ENCODE measurements at places on chromosomes 6 and 20.

DNA sequence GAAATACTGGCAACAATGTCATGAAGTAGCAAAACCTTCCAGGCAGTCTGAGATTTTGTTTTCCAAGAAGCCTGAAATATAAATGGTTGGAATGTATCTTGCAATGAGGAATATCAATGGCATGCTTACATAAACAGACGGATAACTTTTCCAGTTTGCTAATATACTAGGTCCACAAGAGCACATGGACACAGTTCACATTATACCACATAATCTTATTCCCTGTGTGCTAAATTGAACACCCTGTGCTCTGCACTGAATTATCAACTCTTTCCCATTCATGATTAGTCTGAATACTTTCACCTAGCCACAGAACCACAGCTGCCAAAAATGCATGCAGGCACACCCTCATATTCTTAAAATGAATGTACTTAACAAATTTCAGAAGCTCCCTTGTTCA, 274.3 kb downstream of the COL12A1 start:
- no peaks in the 10 kb centered on the region for H3K4me1 ChIP-seq
- H3K36me3 ChIP-seq: no peaks in the 10 kb centered on the region
- no peak overlapping the region for H3K4me3 ChIP-seq
- no peak for DNase-seq
- H3K27ac ChIP-seq: no peak overlapping the region

- H3K36me3 ChIP-seq: no peaks in the 10 kb centered on the region
- DNase-seq: no peak
- peaks cover 2% of the 10 kb centered on the region for H3K4me1 ChIP-seq
- H3K27me3 ChIP-seq: peaks cover 41% of the 10 kb centered on the region
- no peak overlapping the region for H3K27ac ChIP-seq
These were observed 187.7 kb downstream of the PDE7B start for GRCh38 chr6:136039185-136039584.

DNA sequence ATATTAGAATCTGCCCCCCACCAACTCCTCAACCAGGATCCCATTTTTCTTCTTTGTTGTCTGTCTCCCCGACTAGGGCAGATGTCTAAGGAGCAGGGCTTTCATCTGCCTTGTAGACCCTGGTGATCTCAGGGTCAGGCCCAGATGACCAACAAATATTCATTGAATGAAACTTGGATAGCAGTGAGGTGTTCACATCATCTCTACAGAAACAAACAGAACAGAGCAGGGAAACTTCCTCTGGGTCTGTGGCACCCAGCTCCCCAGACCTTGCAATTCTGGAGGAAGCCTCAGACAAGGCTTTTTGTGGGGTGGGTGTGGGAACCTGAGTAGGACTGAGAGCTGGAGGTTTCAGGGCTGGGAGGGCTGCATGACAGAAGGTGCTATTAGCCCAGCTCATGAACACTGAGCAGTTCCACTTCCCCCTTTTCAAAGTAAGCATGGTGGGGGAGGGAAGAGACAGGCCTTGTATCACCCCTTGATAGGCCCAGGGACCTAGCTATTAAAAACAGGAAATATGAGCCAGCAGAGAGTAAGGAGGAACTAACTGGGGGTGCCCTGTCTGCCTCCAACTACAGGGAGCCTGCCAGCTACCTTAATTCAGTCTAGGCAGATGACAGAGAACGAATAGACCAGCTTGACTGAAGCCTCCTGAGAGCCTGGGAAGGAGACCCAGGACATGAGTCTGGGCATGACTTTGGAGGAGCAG, 37.3 kb upstream of the TOP1 start:
- peaks cover 2% of the 10 kb centered on the region for H3K36me3 ChIP-seq
- no peaks in the 10 kb centered on the region for H3K27me3 ChIP-seq
- H3K4me3 ChIP-seq: no peak overlapping the region
- H3K4me1 ChIP-seq: peaks cover 47% of the 10 kb centered on the region
- peak; percentile 48 for DNase-seq
- H3K27ac ChIP-seq: peak overlapping the region; percentile 87

GRCh38 chr6:157157258-157157657, 166.1 kb downstream of the TMEM242 start:
- no peaks in the 10 kb centered on the region for H3K27me3 ChIP-seq
- peaks cover 3% of the 10 kb centered on the region for H3K36me3 ChIP-seq
- no peak overlapping the region for H3K4me3 ChIP-seq
- H3K27ac ChIP-seq: no peak overlapping the region
- no peak for DNase-seq

GRCh38 chr6:137820425-137820824, 46.6 kb upstream of the TNFAIP3 start:
- no peaks in the 10 kb centered on the region for H3K27me3 ChIP-seq
- peaks cover 1% of the 10 kb centered on the region for H3K36me3 ChIP-seq
- H3K27ac ChIP-seq: peak overlapping the region; percentile 86
- H3K4me3 ChIP-seq: no peak overlapping the region
- DNase-seq: no peak

- no peak overlapping the region for H3K4me3 ChIP-seq
- no peak for DNase-seq
- no peak overlapping the region for H3K27ac ChIP-seq
- peaks cover 6% of the 10 kb centered on the region for H3K27me3 ChIP-seq
- H3K36me3 ChIP-seq: no peaks in the 10 kb centered on the region
These were observed 122.4 kb downstream of the RIN2 start for GRCh38 chr20:19880256-19881079.

- no peak overlapping the region for H3K27ac ChIP-seq
- peaks cover 16% of the 10 kb centered on the region for H3K4me1 ChIP-seq
- no peak for DNase-seq
- H3K4me3 ChIP-seq: no peak overlapping the region
These were observed 98.4 kb downstream of the CDKAL1 start for GRCh38 chr6:20632696-20633095.

GRCh38 chr6:90184334-90185298, 112.0 kb downstream of the BACH2 start:
- H3K27me3 ChIP-seq: no peaks in the 10 kb centered on the region
- peaks cover 46% of the 10 kb centered on the region for H3K4me1 ChIP-seq

GRCh38 chr6:104252276-104252675, 607.4 kb downstream of the HACE1 start:
- no peak overlapping the region for H3K27ac ChIP-seq
- no peaks in the 10 kb centered on the region for H3K27me3 ChIP-seq
- no peaks in the 10 kb centered on the region for H3K4me1 ChIP-seq
- H3K4me3 ChIP-seq: no peak overlapping the region
- no peaks in the 10 kb centered on the region for H3K36me3 ChIP-seq
- DNase-seq: no peak

DNA sequence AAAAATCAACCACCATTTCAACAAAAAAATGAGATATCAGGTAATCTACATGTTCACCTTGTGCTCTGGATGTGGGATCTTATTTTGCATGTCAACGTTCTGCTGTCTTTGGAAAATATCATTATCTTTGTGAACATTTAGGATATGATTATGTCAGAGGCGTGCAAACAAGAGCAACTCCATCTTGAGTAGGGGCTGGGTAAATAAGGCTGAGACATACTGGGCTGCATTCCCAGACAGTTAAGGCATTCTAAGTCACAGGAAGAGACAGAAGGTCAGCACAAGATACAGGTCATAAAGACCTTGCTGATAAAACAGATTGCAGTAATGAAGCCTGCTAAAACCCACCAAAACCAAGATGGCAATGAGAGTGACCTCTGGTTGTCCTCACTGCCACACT, 28.8 kb upstream of the ZBTB24 start:
- H3K4me1 ChIP-seq: peaks cover 25% of the 10 kb centered on the region
- H3K36me3 ChIP-seq: peaks cover 6% of the 10 kb centered on the region
- H3K4me3 ChIP-seq: no peak overlapping the region
- no peak overlapping the region for H3K27ac ChIP-seq
- no peaks in the 10 kb centered on the region for H3K27me3 ChIP-seq

GRCh38 chr20:21615617-21616080, 89.8 kb upstream of the PAX1 start:
- H3K36me3 ChIP-seq: no peaks in the 10 kb centered on the region
- H3K27ac ChIP-seq: no peak overlapping the region
- DNase-seq: peak; percentile 59
- H3K4me3 ChIP-seq: no peak overlapping the region
- no peaks in the 10 kb centered on the region for H3K27me3 ChIP-seq

DNA sequence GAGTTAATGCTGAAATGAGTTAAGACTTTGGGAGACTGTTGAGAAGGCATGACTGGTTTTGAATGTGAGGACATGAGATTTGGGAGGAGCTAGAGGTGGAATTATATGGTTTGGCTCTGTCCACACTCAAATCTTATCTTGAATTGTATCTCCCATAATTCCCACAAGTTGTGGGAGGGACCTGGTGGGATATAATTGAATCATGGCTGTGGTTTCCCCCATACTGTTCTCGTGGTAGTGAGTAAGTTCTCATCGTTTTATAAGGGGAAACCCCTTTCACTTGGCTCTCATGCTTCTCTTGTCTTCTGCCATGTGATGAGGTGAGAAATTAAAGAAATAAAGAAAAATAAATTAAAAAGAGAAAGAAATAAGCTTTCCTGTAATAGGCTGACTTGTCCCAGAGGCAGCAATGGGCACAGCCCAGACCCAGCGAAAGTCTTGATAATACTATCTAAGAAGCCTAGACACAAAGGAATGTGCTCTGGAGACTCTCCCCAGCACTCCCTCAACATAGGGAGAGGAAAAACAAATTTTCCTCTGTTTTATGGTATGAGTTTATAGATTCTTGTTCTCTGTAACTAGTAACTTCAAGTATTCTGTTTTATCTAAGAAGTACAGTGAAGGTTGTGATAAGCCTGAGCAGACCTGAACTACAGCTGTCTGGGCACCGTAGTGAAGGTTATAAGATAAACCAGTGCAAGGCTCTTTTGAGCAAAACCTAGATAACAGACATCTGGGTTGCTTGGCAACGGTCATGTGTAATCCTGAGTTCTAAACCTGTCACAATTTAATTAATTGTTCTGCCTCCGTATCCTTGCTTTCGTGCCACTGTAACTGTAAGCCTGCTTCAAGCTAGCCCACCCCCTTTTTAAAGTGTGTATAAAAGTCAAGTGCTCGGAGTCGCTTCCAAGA, 88.9 kb upstream of the ECI2 start:
- H3K4me1 ChIP-seq: no peaks in the 10 kb centered on the region
- no peak overlapping the region for H3K4me3 ChIP-seq
- no peaks in the 10 kb centered on the region for H3K27me3 ChIP-seq
- H3K36me3 ChIP-seq: no peaks in the 10 kb centered on the region
- H3K27ac ChIP-seq: no peak overlapping the region

GRCh38 chr20:62500237-62500864, 24.6 kb upstream of the GATA5 start:
- H3K4me1 ChIP-seq: peaks cover 24% of the 10 kb centered on the region
- H3K27me3 ChIP-seq: no peaks in the 10 kb centered on the region
- DNase-seq: peak; percentile 84
- peaks cover 2% of the 10 kb centered on the region for H3K36me3 ChIP-seq
- H3K4me3 ChIP-seq: no peak overlapping the region

GRCh38 chr20:37669773-37670236, 24.0 kb upstream of the CTNNBL1 start:
- H3K4me3 ChIP-seq: no peak overlapping the region
- H3K27me3 ChIP-seq: peaks cover 35% of the 10 kb centered on the region
- H3K36me3 ChIP-seq: no peaks in the 10 kb centered on the region
- no peak for DNase-seq
- peaks cover 8% of the 10 kb centered on the region for H3K4me1 ChIP-seq

DNA sequence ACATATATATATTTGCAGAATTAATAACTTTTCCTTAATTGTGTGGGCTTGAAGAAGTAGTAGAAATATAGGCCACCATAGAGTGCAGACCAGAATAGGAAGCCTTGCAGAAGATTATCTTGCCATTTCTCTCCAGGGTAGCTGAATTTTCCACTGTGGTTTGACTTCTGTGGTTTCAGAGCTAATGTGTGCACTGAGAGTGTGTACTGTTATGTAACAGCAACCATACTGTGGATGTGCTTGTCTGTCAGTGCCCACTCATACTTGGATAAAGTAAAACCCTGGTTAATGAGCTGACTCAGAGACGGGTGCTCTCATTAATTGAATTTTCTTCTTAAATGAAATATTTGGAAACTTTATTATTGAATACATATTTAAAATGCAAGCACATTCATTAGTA, 57.2 kb downstream of the CEP43 start:
- peaks cover 4% of the 10 kb centered on the region for H3K4me1 ChIP-seq
- H3K27ac ChIP-seq: no peak overlapping the region
- H3K36me3 ChIP-seq: peaks cover 2% of the 10 kb centered on the region
- H3K4me3 ChIP-seq: no peak overlapping the region
- H3K27me3 ChIP-seq: peaks cover 18% of the 10 kb centered on the region

DNA sequence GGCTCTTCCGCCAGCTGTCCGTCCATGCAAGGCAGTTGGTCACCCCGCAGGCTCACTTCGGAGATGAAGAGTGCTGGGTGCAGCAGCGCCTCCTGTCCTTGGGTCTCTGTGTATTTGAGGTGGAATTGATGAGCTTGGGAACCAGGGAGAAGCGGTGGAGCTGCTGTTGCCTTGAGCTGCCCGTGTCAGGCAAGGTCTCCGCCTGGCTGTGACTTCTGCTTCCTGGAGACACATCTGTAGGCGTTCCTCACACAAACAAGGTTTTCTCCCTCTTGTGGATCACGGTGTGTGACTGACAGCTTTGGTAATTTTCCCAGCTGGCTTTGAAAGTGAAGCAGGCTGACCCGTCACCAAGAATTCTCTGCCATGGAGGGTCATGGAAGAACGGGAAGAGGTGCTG, 2.5 kb upstream of the SLC17A9 start:
- H3K27ac ChIP-seq: peak overlapping the region; percentile 19
- H3K4me3 ChIP-seq: no peak overlapping the region
- no peaks in the 10 kb centered on the region for H3K27me3 ChIP-seq
- peaks cover 48% of the 10 kb centered on the region for H3K36me3 ChIP-seq
- no peak for DNase-seq

DNA sequence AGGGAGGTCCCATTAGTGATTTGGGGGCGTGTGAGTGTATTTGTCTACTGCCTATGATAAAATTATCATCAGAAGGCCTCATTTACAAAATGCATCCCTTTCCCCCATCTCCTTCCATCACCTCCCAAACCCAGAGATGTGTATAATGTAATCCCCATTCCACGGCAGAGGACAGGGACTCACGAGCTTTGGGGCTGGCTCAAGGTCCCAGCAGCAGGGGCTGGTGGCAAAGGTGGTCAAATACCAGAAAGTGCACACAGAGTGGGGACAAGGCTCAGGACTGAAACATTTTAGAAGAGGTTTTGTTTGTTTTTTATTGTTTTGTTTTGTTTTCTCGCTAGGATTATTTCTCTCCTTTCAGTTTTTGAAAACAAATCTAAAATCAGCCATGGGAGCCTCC, 68.5 kb upstream of the TOP1 start:
- no peak overlapping the region for H3K4me3 ChIP-seq
- no peak for DNase-seq
- H3K36me3 ChIP-seq: no peaks in the 10 kb centered on the region
- H3K27me3 ChIP-seq: peaks cover 9% of the 10 kb centered on the region

- H3K36me3 ChIP-seq: peaks cover 11% of the 10 kb centered on the region
- no peak overlapping the region for H3K4me3 ChIP-seq
- no peak for DNase-seq
- H3K4me1 ChIP-seq: peaks cover 9% of the 10 kb centered on the region
- H3K27ac ChIP-seq: no peak overlapping the region
These were observed 23.9 kb downstream of the NT5E start for GRCh38 chr6:85473748-85474147.
